T-cell (primary cell): ENCODE measurements at places on chromosomes 1 and 21.
A peak's percentile ranks its signal among the peaks of the same experiment; 100 is the strongest.

DNA sequence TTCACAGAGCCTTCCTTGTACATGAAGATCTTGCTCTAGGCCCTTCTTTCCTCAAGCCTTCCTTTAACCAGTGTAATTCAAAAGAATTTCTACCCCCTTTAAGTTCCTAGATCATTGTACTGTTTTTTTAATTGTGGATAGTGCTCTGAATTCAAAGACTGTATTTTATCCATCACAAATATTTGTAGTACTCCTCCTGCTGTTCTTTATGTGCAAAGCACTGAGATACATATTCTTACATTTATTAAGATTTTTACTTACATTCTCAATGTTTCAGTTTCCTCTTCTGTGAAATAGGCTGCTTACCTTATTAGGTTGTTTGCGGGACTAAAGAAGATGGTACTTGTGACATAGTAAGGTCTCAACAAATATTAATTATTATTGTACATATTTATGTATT is 168.8 kb upstream of the PDE4B start:
- no peak for DNase-seq

DNA sequence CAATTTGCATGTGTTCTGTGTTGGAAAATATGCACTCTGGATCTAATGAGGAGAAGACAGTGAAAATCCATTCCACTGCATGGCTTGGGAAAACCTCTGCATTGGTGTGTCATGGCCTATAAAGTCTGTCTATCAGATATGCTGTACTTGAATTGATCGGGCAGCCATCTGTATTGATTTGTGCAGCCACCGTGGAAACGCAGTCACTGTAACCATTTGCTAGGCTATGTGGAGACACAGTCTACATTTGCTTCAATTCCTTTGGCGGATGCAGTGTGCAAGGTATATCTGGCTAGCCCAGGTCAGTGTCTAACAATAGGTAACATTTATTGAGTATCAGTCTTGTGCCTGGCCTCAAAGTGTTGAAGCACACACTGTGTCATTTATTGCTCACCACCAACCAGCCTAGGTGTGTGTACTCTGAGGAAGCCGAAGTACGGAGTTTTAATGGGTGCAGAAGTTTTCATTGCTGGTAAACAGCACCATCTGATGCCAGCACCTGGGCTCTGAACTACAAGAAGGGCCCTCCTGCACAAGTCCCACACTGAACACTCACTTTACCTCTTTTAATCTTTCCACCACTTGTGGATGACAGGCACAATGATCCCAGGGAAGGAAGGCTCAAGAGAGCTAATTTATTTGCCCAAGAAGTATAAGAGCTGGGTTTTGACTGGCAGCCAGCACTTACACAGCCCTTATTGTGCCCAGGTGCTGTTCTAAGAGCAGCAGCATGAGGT is 83.4 kb downstream of the DAB1 start:
- no peak for DNase-seq

GRCh38 chr1:203133970-203134725 is 6.6 kb downstream of the ADORA1 start:
- DNase-seq: no peak

DNA sequence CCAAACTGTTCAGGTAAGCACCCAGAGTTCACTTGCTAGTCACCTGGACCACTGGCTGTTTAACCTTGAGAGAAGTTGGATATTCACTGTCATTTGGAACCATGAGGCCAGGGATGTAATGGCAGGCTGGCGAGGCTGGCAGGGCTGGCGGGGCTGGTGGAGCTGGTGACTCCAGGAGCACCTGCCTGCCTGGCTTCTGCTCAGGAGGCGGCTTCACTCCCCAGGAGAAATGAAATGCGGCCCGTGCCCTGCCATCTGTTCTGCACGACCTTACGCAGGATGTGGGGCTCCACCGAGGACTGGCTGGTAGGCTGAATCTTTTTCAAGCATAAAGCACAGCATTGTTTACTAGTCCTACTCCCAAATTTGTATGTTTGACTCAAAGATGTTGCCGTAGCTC is 22.7 kb upstream of the MX1 start:
- DNase-seq: no peak

DNA sequence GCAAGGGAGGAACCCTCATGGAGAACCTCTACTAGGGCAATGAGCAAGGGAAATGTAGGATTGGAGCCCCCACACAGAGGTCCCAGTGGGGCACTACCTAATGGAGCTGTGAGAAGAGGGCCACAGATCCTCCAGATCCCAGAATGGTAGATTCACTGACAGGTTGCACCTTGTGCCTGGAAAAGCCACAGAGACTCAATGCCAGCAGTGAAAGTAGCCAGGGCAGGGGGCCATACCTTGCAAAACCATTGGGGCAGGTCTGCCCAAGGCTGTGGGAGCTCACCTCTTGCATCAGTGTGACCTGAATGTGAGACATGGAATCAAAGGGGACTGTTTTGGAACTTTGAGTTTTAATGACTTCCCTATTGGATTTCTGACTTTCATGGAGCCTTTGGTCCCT is 17.9 kb downstream of the CFH start:
- DNase-seq: no peak

GRCh38 chr1:25447547-25447946 is 16.9 kb downstream of the MACO1 start:
- DNase-seq: no peak

DNA sequence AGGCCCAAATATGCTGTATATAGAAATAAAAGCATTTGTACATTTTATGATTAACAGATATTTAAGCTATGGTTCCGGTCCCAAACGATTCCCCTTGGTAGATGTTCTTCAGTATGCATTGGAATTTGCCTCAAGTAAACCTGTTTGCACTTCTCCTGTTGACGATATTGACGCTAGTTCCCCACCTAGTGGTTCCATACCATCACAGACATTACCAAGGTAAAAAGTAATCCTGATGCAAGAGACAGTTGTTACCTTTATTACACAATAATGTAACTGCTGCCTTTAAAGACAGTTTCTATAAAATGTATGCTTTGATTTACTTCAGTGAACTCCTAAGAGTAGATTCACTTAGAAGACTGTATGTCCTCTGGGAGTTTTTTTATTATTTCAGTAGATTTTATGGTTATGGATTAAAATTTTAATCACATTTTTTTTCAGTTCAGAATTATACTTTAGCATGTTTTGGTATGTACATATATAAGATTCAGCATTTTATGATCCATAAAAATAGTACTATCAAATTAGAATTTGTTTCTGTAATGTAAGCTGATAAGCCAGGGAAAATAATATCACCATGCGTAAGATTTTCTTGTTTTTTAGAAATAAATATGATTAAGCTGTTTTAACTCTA is 96.5 kb downstream of the USP25 start:
- peak; percentile 1 for DNase-seq

DNA sequence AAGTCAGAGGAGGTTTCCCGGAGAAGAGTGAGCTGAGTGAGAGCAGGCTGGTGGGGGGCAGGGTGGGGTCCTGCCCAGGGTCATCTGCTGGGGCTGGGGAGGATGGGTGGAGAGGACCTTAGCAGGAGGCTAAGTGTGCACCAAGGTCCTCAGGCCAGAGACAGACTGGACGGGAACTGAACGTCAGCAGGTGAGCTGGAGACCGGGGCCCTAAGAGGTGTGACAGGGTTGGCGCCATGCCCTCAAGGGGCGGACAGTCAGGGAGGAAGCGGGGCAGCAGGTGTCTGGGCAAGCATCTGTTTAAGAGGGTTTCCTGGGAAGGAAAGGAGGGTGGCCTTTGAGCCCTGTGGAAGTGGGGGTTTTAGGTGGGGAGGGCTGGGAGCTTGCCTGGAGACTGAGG is 13.6 kb upstream of the PTPN7 start:
- no peak for DNase-seq

DNA sequence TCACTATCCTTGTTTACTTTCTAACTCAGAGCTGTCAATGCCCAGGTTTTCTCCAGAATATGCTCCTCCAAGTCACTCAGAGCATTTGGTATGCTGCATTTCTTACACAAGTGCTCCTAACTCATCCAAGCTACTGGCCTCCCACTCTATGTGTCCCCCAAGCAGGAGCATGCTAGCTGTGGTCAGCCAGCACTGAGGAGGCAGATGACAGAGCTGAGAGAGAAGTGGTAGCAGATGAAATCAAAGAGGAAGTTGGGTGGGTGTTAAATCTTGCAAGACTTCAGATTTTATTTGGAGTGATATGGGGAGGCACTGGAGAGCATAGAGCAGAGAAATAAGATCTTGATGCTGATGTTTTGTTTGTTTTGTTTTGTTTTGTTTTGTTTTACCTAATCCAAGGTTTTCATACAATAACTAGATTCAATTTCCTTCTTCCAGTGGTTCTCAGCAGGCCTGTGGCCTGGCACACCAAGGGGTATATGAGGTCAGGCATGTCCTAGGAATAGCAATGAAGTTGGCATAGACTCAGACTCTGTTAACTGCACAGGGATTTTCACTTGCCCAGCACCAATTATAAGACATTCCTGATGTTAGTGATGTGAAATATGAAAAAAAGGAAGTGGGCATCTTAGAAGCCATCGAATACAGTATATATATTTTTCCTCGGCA is 3.1 kb upstream of the PGBD5 start:
- no peak for DNase-seq

DNA sequence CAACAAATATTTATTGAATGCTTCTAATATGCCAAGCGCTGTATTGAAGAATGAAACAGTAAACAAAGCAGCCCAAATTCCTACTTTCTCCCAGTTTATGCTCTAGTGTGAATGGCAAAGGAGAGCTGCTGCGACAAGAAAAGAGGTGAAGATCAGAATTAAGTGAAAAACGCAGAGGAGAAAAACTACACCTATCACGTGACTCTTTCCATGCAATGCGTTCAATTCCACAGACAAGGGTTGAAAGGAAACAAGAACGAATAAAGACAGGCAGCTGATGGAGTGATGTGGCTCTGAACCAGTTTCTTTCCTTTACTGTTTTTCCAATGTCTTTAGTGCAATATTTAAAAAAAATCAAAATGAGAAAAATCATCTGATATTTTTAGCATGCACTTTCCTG is 23.6 kb downstream of the MT1HL1 start:
- no peak for DNase-seq

GRCh38 chr21:43268086-43268803 is 99.4 kb downstream of the CRYAA start:
- no peak for DNase-seq

GRCh38 chr1:43220905-43221778 is 48.6 kb upstream of the TMEM125 start:
- no peak for DNase-seq

- DNase-seq: no peak
Observed at GRCh38 chr1:9770298-9770697, 53.5 kb downstream of the CLSTN1 start.
